ENCODE measurements at places on chromosomes 11 and 22.

DNA sequence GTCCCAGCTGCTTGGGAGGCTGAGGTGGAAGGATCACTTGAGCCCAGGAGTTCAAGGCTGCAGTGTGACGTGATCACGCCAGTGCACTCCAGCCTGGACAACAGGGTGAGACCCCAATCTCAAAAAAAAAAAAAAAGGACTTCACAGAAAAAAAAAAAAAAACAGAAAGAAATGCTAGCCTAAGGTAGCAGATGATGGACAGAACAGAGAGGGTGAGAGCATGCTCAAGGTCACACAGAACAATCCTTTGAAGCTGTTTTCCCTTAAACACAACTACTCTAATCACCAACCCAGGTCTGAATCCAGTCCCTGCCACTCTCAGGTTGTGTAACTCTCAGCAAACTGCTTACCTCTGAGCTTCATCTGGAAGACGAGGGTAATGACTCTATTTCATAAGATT, 9.7 kb downstream of the ZMAT5 start:
- DNase-seq: no peak

DNA sequence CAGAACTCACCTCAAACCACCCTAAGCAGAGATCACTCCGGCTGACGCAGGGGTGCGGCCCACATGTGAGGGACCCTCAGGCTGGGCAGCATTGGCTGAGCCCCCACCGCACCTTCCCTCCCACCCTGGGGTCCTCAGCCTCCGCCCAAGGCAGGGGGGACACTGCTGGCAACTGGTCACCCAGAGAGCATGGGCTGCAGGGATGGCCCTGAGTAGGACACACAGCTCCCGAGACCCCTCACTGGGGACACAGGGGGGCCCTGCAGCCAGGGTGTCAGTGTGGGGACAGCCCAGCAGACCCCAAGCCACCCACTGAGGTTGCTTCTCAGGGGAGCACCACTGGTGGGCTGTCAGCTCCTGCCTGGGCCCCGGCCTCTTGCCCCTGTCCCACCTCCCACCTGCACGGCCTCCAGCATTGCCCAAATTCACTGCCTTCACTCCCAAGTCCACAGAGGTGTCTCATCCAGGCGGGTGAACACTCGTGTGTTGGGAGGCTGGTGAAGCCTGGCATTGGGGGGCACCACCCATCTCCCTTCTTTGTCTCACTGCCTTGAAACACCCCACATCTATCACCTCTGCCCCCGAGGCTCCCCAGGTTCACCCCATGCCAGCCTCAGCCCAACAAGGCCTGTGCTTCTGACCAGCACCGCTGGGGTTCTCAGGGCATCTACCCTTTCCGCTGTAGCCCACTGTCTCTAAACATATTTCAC, 4.7 kb downstream of the C11orf21 start:
- no peak for DNase-seq

GRCh38 chr22:27533105-27533745, 268.3 kb downstream of the MN1 start:
- DNase-seq: no peak

DNA sequence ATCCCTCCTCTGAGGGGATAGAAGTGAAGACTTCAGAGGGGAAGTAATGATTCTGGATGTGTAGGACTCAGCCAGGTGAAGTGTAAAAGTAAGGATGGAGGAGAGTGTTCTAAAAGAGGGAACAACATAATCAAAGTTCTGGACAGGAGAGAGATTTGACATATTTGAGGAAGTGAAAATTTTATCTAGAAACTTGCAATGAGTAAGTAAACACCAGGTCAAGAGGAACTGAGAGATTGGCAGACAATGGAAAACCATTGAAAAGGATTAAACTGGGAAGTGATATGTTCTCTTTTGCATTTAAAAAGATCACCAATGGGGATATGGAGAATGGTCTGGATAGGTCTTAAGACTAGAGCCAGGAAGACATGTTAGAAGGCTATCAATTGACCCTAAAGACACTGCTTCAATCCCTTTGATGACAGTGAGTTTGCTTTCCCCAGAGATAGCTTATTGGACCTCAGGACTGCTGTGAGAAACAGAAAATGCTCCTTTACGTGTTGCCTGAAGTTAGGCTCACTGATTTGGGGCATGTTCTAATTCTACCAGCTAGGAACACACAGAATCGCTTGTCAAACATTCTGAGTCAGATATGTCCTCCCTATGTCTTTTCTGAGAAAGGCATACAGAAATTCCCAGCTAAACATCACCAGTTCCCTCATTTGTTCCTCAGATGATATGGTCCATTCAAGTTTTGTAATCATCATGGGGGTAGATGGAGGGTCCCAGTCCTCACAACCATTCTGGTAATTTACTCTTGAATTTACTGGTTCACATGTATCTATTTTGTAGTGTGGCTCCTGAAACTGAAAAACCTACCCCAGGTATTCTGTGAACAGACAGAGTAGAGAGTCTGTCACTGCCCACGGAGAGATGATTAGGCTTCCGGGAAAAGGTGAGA, 144.9 kb downstream of the MAML2 start:
- no peak for DNase-seq

- DNase-seq: no peak
These were observed 1.6 kb upstream of the ADM2 start for GRCh38 chr22:50479721-50480120.

DNA sequence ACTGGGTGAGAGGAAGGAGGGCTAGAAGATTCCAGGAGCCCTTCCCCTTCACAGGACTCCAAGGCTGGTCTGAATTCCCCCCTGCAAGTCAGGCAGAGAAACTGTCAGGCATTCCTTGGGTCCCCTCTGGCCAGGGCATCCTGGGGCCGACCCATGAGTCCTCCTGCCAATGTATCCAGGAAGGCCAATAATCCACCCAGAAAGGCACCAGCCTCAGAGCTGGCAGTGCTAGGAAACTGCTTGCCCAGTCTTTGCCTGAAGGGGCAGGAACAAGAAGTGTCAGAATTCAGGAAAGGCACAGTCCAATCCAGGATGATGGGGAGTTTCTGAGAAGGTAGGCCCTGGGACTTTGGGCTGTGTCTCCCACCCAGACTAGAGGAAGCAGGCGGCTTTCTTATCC, 41.0 kb downstream of the BUD13 start:
- DNase-seq: no peak

DNA sequence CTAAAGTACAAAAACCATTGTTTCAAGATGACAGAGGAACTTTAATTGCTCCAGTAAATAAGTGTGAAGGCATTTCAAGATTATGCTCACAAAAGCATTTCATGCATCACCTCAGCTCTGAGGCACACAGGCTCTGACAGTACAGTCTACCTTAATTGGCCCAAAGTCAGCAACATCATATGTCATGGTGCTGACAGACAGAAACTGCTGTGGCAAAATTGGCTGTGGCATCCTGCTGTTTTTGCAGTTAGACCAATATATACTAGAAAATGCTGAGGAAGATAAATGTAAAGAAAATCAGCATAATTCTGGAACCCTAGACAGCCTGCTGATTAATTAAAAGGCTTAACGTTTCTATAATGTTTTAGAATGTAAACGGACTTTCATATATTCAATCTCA, 34.9 kb upstream of the PPP2R1B start:
- DNase-seq: no peak

- no peak for DNase-seq
These were observed 27.2 kb downstream of the MMP10 start for GRCh38 chr11:102753267-102753666.

GRCh38 chr11:73757598-73757997, 3.3 kb downstream of the RAB6A start:
- no peak for DNase-seq

- DNase-seq: no peak
These were observed 5.5 kb downstream of the KMT2A start for GRCh38 chr11:118441770-118442275.

- DNase-seq: no peak
These were observed 3.1 kb upstream of the PTS start for GRCh38 chr11:112223121-112223520.

- DNase-seq: no peak
These were observed 45.7 kb upstream of the TUB start for GRCh38 chr11:8035200-8035855.

- no peak for DNase-seq
These were observed 87.4 kb downstream of the PKNOX2 start for GRCh38 chr11:125251956-125252355.

DNA sequence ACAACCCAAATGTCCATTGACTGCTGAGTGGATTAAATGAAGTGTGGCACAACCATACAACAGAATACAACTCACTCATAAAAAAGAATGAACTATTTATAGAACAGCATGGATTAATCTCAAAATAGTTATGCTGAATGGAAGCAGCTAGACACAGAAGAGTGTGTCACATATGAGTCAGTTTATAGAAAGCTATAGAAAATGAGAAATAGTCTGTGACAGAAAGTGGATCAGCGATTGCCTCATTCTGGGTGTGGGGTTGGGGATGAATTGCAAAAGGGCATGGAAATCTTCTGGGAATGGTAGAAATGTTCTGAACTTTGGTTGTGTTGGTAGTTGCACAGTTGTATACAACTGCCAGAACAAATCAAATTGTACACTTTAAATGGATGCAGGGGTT, 37.4 kb downstream of the PRR5L start:
- peak; percentile 28 for DNase-seq

GRCh38 chr11:64809781-64810241, 540 bp downstream of the MEN1 start:
- DNase-seq: peak; percentile 40

GRCh38 chr22:41504397-41504796, 35.5 kb downstream of the ACO2 start:
- DNase-seq: no peak

- peak; percentile 65 for DNase-seq
These were observed 361 bp downstream of the SRPRA start for GRCh38 chr11:126268361-126268707.

DNA sequence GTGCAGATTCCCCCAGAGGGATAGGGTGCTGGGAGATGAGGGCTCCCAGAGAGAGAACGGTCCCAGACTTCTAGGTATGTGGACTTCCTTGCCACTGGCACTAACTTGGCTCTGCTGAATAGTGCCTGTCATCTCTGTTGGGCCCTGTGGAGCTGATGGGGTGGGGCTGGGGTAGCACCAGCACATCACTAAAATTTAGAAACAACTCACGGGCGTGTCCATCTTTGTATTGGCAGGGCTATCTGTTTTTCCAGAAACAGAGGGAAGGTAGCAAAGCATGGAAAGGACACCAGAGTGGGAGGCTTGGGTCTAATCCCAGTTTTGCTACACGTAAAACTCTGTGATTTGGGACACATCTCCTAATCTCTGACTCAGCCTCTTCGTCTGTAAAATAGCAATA, 25.8 kb downstream of the SWAP70 start:
- DNase-seq: peak; percentile 18

DNA sequence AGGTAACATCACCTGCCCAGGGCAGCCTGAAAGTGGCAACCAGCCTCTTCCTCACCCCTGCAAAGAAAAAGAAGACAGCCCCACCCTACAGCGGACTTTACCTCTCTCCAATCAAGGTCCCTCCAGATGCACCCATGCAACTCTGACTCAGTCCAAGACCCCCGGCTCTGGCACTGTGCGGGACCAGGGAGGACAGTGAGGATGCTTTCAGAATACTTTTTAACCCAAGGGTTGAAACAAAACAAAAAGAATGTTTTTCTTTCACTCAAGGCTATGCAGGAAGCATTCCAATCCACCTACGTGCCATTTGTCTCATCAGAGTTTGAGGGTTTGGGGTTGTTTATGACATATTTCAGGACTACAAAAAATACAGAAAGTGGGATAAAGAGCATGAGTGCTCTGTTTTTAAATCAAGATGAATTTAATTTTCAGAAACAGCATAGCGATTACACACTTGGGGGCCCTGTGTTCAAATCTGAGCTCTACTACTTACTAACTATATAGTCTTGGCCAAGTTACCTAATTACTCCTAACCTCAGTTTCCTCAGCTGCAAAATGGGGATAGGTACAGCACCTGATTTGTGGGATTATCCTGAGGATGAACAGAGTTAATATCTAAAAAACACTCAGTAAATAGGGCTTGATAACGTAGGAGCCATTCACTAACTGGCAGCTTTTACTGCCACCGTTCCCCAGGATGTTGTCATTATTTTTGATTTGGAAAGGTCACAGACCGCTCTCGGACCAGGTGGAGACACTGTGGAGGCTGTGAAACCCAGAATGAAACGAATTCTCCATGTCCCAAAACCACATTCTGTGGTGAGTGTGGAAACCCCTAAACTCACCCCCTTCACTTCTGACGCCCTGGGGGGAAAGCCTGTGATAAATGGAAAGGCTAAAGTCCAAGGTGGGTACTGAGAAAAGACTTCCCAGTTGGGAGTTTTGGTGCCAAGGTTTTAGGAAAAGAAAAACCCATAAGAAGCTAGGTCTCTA, 5.6 kb downstream of the PLAAT3 start:
- peak; percentile 67 for DNase-seq

GRCh38 chr11:69605737-69606526, 35.0 kb upstream of the CCND1 start:
- DNase-seq: peak; percentile 4

- no peak for DNase-seq
These were observed 8.9 kb downstream of the MRTFA start for GRCh38 chr22:40627612-40628011.

DNA sequence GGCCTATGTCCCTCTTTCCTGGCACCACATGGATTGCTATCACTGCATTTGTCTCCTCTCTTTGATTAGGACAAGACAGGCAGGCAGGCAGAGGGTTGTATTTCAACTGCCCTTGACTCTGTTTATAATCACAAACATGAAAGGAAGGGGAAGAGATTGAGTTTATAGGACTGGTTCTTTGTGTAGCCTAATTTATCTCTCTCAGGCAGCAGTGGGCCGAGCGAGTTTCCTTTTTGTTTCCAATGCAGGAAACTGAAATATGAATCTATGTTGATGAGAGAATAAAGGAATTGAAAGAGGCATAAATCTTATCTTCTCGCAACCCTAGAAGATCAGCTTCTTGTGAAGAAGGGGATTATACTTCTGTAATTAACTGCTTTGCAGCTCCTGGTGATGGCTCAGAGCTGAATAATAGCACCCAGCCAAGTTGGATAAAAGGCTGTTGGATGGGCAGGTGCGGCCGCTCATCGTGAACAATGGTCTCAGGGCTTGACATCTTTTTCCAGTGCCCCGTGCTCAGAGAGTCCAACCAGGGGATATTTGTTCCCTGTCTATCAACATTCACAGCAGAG, 80.6 kb upstream of the SYT13 start:
- DNase-seq: no peak

- DNase-seq: no peak
These were observed 14.7 kb downstream of the PHF21B start for GRCh38 chr22:44995105-44995514.

Data from AG20443 (cell line).